ENCODE measurements at places on chromosomes 13 and 19.

GRCh38 chr13:40375489-40376171, 290.8 kb downstream of the FOXO1 start:
- DNase-seq, result peak; percentile 39

DNA sequence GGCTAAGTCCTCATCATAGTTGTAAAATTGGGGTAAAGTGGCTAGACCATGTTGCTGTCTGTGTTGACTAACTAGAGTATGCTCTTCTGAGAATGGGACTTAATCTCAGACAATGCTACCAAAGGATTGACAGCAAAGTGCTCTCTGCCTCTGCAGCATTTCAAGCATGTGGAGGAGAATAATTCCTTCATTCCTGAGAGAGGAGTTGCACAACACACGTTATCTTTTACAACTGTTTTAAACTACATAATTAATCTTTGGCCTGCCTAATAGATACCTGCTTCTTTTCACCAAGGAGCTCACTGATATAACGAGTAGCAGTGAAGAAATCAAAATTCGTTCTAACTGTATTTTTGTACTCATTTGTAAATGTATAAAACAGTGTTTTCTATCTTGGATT, 2172.2 kb downstream of the PCDH9 start:
- DNase-seq, result no peak

- no peak for DNase-seq
These were observed 1596.6 kb downstream of the SLITRK5 start for GRCh38 chr13:89267734-89268133.

GRCh38 chr13:60986301-60986700, 429.3 kb downstream of the PCDH20 start:
- DNase-seq, result no peak

GRCh38 chr13:26557393-26558073, at the start of gene WASF3:
WASF3 (plus strand) TSS chr13:26557683; CDS start chr13:26642271, 84,588 bp downstream.
- DNase-seq, result peak; percentile 96

DNA sequence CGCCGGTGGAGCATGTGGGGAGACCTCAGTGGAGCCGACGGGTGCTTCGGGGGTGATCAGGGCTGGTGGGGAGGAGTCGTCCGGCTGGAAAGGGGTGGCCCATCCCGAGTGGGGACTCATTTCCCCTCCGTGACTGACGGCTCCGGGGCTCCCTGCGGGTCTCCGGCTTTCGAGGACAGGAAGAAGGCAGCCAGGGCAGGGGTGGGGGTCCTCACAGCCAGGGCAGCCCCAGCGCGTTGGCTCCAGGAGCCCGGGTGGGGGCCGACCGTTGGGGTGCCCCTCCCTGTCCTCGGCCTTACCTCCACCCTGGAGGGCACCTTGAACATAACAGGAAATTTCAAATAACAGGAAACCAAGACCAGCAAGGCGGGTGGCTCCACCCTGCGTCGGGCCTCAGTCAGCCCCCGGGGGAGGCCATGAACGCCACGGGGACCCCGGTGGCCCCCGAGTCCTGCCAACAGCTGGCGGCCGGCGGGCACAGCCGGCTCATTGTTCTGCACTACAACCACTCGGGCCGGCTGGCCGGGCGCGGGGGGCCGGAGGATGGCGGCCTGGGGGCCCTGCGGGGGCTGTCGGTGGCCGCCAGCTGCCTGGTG, at the start of gene S1PR4:
S1PR4 (plus strand) TSS at position 393 of the 596 bp plus-strand sequence; CDS start at position 417, 24 bp downstream.
- DNase-seq, result no peak

GRCh38 chr13:39751805-39752204, 96.3 kb downstream of the COG6 start:
- no peak for DNase-seq

All from heart right ventricle (tissue), 16 donors.